ENCODE measurements at places on chromosomes 16 and 17.
A peak's percentile ranks its signal among the peaks of the same experiment; 100 is the strongest.

DNA sequence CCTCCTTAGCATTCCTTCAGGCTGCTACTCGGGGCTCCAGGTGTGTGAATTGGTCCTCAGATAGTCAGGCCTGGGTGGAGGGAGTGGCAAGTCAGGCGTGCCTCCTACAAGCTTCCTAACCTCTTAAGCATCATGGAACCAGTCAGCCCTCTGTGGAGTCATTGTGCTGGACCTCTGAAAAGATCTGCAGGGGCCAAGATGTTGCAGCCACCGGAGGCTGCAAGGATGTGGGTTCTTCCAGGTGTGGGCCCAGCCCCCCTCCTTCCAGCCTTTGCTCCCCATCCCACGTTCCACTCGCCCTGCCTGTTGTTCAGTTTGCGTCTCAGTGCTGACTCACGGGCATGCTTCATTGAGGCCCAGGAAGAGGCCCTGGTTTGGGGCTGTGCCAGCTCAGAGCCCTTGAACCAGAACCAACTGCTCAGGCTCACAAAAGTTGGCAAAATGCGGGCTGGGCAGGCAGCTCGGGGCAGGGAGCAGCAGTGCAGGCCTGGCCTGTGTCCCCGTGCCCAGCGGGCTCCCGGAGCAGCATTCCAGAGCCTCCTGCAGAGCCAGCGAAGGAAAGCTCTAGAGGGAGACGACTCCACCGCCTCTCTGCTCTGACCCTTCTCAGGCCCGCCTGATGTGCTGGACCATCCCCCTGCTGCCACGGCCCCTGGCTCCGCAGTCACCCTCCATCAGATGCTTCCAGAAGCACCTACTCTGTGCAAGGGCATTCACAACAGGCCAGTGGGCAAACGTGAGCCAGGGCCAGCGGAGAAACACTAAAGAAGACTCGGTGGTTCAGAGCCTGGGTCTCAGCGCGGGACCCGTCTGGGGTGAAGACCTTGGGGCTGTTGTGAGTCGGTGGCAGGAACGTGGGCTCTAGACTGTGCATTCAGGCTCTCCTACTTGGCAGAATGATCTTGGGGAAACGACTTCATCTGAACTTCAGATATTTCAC lies 7.5 kb downstream of the LDHD start:
- DNase-seq, result peak; percentile 88

- DNase-seq, result peak; percentile 37
Measured at GRCh38 chr17:8946476-8946875, 19.0 kb downstream of the PIK3R5 start.

DNA sequence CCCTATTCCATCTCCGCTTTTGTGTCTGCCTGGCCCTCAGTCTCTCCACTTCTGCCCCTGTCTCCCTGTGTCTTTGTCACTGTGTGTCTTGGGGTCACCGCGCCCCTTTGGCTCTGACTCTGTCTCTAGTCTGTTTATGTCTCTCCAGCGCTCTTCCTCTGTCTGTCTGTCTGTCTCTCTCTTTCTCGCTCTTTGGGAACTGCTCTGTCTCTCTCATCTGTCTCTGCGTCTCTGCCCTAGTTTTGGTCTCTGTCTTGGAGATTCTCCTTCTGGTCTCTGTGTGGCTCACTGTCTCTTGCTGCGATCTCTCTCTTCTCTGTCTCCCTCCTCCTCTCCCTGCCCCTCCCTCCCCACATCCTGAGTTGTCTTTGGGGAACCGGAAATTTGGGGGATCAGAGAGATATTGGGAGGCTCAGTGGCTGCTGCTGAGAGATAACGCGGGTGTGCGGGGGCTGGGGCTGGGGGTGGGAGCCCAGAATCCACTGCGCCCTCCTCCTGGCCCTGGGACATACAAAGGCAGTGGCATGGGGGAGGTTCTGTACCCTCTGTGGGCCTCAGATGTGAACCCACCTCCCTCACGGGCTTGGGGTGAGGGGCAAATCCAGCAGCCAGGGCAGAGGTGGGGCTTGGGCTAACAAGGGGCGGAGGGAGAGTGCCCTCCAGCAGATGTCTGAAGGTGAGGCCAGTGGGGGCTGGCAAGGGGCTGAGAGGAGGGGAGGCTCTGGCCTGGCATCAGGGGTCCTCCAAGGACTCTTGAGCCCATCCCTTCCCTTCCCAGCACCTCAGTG lies 24.4 kb downstream of the LAT start:
- no peak for DNase-seq

GRCh38 chr16:4814046-4814445 lies 11.6 kb upstream of the ROGDI start:
- no peak for DNase-seq

- no peak for DNase-seq
Measured at GRCh38 chr16:46949241-46949892, 24.1 kb downstream of the DNAJA2 start.

GRCh38 chr16:31471875-31472708 lies at the start of gene TGFB1I1:
Gene TGFB1I1, plus strand, starts transcription at chr16:31472152. Its CDS starts 37 bp downstream, at chr16:31472189.
- peak; percentile 84 for DNase-seq

GRCh38 chr16:80720804-80721371 lies 83.5 kb downstream of the CDYL2 start:
- DNase-seq, result peak; percentile 32

GRCh38 chr17:79808763-79809529 lies 12.1 kb upstream of the CBX8 start:
- no peak for DNase-seq

GRCh38 chr16:70605283-70605657 lies 41.1 kb upstream of the IL34 start:
- no peak for DNase-seq

DNA sequence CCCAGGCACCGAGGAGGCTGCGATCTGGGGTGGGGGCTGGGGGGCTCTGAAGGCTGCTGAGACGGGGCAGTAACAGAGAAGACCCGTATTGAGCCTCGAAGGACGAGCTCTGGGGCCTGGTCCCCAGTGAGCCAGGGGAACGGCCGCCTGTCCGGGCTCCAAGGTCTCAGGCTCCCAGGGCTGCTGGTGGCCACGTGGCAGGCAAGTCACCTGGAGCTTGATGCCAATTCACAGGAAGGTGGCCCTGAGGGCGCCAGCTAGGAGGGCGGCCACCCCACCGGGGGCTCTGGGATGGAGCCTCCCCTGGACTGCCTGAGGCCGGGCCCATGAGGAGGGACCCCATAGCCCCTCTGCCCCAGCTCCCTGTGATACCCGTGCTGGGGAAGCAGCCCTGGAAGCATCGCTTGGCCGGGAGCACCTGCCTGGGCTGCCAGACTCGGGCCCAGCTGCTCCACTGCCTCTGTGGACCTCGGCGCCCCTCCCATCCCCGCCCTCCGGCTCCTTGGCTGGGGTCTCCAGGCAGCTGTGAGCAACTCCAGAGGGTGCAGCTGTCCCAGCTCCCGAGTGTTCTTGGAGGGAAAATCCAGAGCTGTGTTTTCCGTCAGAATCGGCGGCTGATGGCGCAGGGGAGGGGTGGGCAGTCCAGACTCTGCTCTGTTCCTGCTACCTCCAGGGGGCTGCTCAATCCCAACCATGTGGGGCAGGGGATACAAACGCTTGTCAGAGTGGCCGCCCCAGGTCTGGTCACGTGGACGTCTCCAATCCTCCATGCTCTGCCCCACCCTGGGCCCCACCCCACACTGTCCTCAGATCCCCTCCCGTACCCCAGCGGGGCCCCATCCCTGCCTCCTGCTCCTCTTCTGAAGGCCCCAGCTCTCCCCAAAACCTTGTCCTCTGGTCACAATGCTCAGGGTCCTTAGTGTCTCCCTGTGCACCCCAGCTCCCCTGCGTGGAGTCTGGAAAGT lies 67.2 kb upstream of the GNG13 start:
- no peak for DNase-seq

- DNase-seq, result no peak
Measured at GRCh38 chr17:2379489-2380225, 21.2 kb downstream of the MNT start.

GRCh38 chr17:73539166-73539565 lies 105.1 kb downstream of the SDK2 start:
- no peak for DNase-seq

DNA sequence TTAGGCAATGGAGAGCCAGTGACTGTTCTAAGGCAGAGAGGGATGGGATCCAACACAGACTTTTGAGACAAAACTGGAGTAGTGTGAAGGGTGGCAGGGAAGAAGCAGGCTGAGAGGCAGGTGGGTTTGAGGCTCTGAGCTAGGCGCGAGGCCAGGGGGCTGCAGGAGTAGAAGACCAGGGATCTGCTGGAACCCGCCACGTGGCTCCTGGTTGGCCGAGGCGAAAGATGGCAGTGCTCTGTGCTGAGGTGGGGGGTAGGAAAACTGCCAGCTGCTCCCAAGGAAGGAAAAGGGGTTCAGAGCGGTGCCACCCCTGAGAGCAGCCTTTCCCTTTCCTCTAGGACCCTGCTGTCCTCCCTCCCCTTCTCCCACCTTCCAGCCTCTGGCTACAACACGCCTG lies 5.6 kb downstream of the CD300LG start:
- DNase-seq, result no peak

- no peak for DNase-seq
Measured at GRCh38 chr16:27945233-27945973, 118.1 kb downstream of the GSG1L start.

DNA sequence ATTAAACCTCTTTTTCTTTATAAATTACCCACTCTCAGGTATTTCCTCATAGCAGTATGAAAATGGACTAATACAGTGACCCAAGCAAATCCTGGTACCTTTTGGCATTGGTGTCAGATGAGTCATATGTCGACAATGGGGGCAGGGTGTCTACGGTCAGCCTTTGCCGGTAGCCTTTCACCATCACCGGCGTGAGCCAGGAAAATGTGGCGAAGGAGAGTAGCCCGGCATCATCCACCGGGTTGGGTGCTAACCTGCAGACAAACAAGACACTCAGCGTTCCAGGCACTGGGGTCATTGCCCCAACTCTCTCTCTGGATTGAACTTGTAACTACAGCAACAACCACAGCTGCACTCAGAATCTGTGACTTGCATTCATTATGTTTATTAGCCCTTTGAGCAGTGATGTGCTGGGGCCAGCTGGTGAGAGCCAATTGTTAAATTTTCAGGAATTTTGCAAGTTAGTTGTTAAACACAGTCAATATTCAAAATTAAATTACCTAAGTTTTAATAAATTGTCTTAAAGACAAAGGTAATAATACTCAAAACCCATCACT lies 11.9 kb downstream of the ABCC12 start:
- DNase-seq, result no peak

All from AG10803 (cell line).